ENCODE measurements at places on chromosomes 1 and 21. TPM values are rescaled to one million over a fixed set of nuclear protein-coding genes. Genes with fewer than 3 reads are reported as not detected.

S100A16 gene
- polyA plus RNA-seq, result not detected

FCRL5 gene
- not detected for polyA plus RNA-seq

RAB25 gene
- 0.81 TPM for polyA plus RNA-seq

CRP gene
- polyA plus RNA-seq, result not detected

TNNI3K gene
- polyA plus RNA-seq, result not detected

ARHGEF19 gene
- 7.7 TPM for polyA plus RNA-seq

SNX27 gene
- 12.2 TPM for polyA plus RNA-seq

SPTA1 gene
- not detected for polyA plus RNA-seq

LAMB3 gene
- 0.42 TPM for polyA plus RNA-seq

DNA sequence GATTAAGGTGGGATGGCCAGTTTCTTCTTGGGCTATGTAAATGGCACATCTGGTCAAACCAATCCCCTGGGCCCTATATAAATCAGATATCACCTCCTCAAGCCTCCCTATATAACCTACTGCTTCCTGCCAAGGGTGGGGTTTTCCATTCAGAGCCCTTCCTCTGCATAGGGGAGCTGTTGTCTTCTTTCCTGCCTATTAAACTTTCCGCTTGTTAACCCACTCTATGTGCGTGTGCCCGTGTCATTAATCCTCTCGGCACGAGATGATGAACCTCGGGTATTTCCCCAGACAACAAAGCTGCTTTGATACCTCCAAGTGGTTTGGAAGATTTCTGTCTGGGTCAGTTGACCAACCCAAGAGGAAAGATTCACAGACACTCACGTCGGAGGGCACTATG is 19.3 kb upstream of the SERTAD4 start:
- no peak overlapping the region for H3K27ac ChIP-seq
- H3K4me1 ChIP-seq, result no peaks in the 10 kb centered on the region
- H3K36me3 ChIP-seq, result peaks cover 5% of the 10 kb centered on the region
- H3K27me3 ChIP-seq, result peaks cover 34% of the 10 kb centered on the region
- no peak for DNase-seq
- no peak overlapping the region for H3K4me3 ChIP-seq

DNA sequence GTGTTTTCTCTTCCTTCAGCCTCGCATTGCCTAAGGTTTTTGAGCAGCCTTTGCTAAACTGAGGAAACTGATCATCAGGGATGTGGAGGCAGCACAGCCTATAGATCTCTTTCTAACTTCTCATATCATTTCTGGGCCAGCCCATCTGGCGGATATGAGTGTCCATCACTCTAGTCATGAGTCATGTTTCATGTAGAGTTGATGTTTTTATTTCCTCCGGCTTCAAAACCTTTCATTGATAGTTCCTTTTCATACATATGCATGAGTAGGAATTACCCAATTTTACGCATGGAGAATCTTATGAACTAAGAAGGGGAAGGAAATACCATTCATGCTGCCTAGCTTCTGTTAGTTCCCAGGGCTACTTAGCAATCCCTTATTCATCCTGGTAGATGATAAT is 66.3 kb downstream of the SPATA46 start:
- no peak for DNase-seq
- no peak overlapping the region for H3K27ac ChIP-seq
- peaks cover 9% of the 10 kb centered on the region for H3K27me3 ChIP-seq
- no peaks in the 10 kb centered on the region for H3K4me1 ChIP-seq
- H3K36me3 ChIP-seq, result peaks cover 4% of the 10 kb centered on the region

- H3K27ac ChIP-seq, result no peak overlapping the region
- no peaks in the 10 kb centered on the region for H3K4me1 ChIP-seq
- H3K4me3 ChIP-seq, result no peak overlapping the region
- DNase-seq, result no peak
- no peaks in the 10 kb centered on the region for H3K36me3 ChIP-seq
Observed at GRCh38 chr1:59433440-59433813, 136.5 kb downstream of the FGGY start.

DNA sequence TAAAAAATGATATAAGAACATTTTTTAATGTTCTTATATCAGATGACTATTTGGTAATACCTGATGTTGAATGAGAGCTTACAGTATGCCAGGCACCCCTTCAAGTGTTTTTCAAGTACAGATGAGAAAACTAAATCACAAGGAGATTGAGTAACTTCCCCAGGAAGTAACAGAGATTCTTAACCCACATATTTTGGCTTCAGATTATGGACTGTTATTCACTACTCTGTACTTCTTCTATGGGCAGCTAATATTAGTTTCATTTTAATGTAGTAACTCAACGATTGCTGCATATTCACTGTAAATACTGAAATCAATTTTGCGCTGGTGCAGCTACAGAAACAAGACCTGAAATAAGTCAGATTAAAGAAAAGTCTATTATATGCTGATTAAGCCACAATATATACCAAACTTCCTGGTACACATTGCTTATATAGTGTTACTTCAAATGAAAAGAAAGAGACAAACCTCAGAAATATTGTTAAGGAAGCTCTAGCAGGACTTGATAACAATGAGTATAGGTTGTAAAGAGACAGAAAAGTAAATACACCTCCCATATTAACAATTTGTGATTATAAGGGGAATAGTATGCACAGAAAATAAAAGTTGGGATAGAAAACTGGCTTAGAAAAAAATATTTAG is 19.7 kb downstream of the DPYD start:
- DNase-seq, result no peak
- H3K27me3 ChIP-seq, result no peaks in the 10 kb centered on the region
- H3K27ac ChIP-seq, result peak overlapping the region; percentile 40
- H3K4me1 ChIP-seq, result peaks cover 59% of the 10 kb centered on the region
- peaks cover 37% of the 10 kb centered on the region for H3K36me3 ChIP-seq

- no peaks in the 10 kb centered on the region for H3K36me3 ChIP-seq
- H3K27me3 ChIP-seq, result no peaks in the 10 kb centered on the region
- peaks cover 42% of the 10 kb centered on the region for H3K4me1 ChIP-seq
- H3K27ac ChIP-seq, result peak overlapping the region; percentile 33
- peak; percentile 12 for DNase-seq
- peak overlapping the region; percentile 37 for H3K4me3 ChIP-seq
Observed at GRCh38 chr1:229127301-229127700, 143.6 kb upstream of the RAB4A start.

DNA sequence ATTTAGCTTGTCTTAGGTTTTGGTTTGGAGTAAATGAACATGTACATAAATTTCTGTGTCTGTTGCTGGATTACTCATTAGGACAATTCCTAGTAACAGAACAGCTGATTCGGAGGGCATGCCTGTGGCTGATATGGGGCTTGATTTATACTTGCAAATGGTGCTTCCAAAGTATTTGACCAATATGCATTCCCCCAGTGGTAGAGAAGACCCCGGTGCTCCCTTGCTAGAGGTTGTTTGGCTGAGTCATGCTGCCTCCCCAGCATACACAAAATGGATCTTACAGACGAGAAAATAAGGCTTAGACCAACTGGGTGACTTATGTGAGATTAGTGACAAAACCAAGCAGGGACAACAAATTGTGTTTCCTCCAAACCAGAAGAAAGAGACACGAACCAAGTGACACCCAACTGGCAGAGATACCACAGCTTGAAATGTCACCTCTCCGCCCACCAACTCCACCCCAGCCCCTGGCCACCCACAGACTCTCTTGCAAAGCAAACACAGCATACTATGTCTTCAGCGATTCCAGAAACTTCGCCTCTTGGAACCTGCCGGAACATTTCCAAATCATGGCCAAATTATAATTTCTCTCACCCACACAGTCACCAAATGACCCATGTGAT is 75.9 kb upstream of the ETS2 start:
- H3K4me3 ChIP-seq, result no peak overlapping the region
- H3K4me1 ChIP-seq, result peaks cover 9% of the 10 kb centered on the region
- peaks cover 17% of the 10 kb centered on the region for H3K27me3 ChIP-seq
- H3K36me3 ChIP-seq, result peaks cover 11% of the 10 kb centered on the region

- no peak overlapping the region for H3K4me3 ChIP-seq
- H3K36me3 ChIP-seq, result no peaks in the 10 kb centered on the region
- no peak overlapping the region for H3K27ac ChIP-seq
Observed at GRCh38 chr1:36644556-36644955, 161.8 kb upstream of the CSF3R start.

GRCh38 chr1:236377832-236378535 is 16.1 kb upstream of the EDARADD start:
- no peak overlapping the region for H3K27ac ChIP-seq
- no peak overlapping the region for H3K4me3 ChIP-seq
- H3K36me3 ChIP-seq, result peaks cover 15% of the 10 kb centered on the region
- DNase-seq, result no peak
- H3K4me1 ChIP-seq, result peaks cover 5% of the 10 kb centered on the region
- H3K27me3 ChIP-seq, result peaks cover 7% of the 10 kb centered on the region

DNA sequence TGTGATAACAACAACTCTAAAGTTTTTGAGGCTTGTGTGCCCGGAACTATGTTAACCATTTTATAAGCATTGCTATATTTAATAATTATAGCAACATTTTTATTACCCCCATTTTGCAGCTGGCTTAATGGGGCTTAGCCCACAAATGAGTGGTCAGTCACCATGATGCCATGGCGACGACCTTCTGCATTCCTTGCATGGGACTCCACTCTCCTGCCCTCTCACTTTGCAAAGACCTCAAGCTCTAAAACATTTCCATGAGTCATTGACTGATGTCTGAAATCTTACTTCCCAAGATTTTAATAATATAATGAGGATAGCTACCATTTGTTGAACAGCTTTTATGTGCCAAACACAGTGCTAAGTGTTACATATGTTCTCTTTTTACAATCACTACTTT is 15.4 kb downstream of the NGF start:
- H3K36me3 ChIP-seq, result no peaks in the 10 kb centered on the region
- H3K27ac ChIP-seq, result no peak overlapping the region
- no peak for DNase-seq
- H3K4me1 ChIP-seq, result no peaks in the 10 kb centered on the region
- peaks cover 26% of the 10 kb centered on the region for H3K27me3 ChIP-seq

- H3K27ac ChIP-seq, result no peak overlapping the region
- DNase-seq, result peak; percentile 53
- H3K4me1 ChIP-seq, result peaks cover 4% of the 10 kb centered on the region
- no peak overlapping the region for H3K4me3 ChIP-seq
- H3K27me3 ChIP-seq, result peaks cover 50% of the 10 kb centered on the region
Observed at GRCh38 chr1:46527474-46528296, 23.8 kb downstream of the KNCN start.

- H3K27me3 ChIP-seq, result peaks cover 1% of the 10 kb centered on the region
- H3K27ac ChIP-seq, result no peak overlapping the region
- no peaks in the 10 kb centered on the region for H3K36me3 ChIP-seq
- DNase-seq, result no peak
- no peak overlapping the region for H3K4me3 ChIP-seq
- H3K4me1 ChIP-seq, result peaks cover 8% of the 10 kb centered on the region
Observed at GRCh38 chr1:53576866-53577760, 117.9 kb downstream of the DMRTB1 start.

DNA sequence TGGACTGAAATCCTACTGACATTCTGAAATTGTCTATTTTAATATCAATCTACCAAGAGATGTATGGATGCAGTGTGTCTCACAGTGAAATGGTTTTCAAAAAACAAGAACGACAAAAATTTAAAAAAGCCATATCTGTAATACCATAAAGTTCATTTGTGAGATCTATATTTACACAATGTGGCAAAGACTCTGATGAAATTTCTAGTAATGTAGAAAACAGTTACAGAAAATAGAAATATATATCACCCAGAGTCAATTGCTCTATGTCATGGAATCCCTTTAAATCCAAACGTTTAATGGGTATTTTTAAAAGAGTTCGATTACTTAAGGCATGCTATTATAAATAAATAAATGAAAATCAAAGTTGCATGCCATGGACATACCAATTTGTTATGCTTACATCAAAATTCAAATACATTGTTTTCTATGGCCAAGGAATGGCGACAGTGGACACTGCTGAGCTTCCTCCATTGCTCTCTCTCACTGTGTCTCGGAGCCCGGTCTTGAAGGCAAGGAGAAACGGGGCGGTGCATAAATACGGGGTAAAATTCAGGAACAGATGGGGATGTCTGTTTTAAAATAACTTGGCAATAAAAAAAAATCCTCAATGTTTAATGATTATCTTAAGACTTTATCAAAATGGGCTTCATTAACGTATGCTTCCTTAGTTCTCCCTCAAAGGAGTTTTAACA is 37.0 kb upstream of the SAMSN1 start:
- H3K36me3 ChIP-seq, result no peaks in the 10 kb centered on the region
- no peaks in the 10 kb centered on the region for H3K27me3 ChIP-seq
- no peak overlapping the region for H3K4me3 ChIP-seq
- H3K4me1 ChIP-seq, result no peaks in the 10 kb centered on the region

- H3K36me3 ChIP-seq, result peaks cover 11% of the 10 kb centered on the region
- no peak for DNase-seq
- H3K27ac ChIP-seq, result no peak overlapping the region
- H3K4me3 ChIP-seq, result no peak overlapping the region
- no peaks in the 10 kb centered on the region for H3K4me1 ChIP-seq
Observed at GRCh38 chr1:5264476-5264875, 610.1 kb downstream of the AJAP1 start.

- H3K27ac ChIP-seq, result peak overlapping the region; percentile 94
- H3K4me3 ChIP-seq, result peak overlapping the region; percentile 68
- no peak for DNase-seq
- H3K36me3 ChIP-seq, result peaks cover 5% of the 10 kb centered on the region
Observed at GRCh38 chr1:198669023-198669698, 30.3 kb downstream of the PTPRC start.

DNA sequence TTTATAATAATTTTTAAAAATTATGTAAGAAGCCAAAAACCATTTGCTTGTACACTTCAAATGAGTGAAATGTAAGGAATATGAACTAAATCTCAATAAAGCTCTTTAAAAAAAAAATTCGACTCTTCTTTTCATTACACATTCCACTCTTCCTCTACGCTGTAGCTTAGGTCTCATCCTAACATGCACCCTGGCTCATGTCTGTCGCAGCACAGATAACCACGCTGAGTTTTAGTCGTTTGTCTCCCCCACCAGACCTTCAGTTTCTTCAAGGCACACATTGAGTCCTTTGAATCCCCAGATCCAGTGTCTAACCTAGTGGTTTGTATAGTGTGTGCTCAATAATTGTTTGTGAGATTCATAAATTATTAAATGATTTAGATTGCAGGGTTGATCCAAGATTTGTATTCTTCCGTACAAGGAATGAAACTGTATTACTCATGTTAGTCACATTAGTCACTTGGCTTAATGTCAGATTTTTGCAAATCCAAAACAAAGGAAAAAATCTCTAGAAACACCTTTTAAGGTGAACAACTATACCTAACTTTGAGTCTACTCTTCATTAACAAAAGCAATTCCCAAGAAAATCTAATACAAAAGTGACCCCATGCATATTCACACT is 57.3 kb downstream of the SLC25A24 start:
- no peaks in the 10 kb centered on the region for H3K27me3 ChIP-seq
- peaks cover 23% of the 10 kb centered on the region for H3K36me3 ChIP-seq
- no peak overlapping the region for H3K27ac ChIP-seq
- no peaks in the 10 kb centered on the region for H3K4me1 ChIP-seq
- no peak overlapping the region for H3K4me3 ChIP-seq

- no peak overlapping the region for H3K4me3 ChIP-seq
- H3K4me1 ChIP-seq, result no peaks in the 10 kb centered on the region
- no peak for DNase-seq
- H3K27me3 ChIP-seq, result peaks cover 32% of the 10 kb centered on the region
Observed at GRCh38 chr1:228684607-228685006, 50.7 kb upstream of the RHOU start.

All from naive thymus-derived CD8-positive, alpha-beta T cell (primary cell).